ENCODE measurements at places on chromosomes 6 and 20.

DNA sequence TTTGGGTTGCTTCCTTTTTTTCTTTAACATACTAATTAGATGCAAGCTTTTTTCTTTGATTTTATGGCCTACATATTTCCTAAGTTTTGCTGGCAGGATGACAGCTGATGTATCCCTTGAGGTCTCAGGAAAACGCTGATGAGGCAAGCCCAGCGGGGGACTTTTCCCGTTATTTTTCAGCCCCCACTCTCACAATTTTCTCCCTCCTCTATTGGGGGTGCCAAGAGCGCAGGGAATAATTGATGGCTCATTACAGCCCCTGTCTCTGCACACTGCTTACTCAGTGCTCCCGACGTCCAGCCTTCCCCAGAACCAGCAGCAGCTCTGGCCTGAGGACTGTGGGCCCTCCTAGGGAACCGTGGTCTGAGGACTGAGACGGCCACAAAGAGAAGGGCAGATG, 38.6 kb upstream of the VSTM2L start:
- DNase-seq, result no peak

DNA sequence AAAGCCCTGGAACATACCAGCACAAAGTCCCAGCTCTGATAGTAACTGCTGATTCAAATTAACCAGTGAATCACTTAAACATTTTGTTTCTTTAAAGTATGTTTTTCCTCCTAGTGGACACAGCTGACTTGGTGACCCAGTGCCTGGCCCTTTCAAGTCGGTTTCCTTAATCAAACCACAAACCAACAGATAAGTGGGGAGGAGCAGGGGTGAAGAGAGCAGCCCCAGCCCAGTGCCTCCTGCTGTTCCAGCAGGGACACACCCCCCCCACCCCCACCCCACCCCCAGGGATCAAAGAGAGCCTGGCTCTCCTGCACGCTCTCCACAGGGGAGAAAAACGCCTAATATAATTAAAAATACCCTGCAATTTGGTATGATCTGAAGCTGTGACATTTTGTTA, 55.4 kb upstream of the TBXT start:
- no peak for DNase-seq

- peak; percentile 87 for DNase-seq
These were observed 215.5 kb upstream of the ECI2 start for GRCh38 chr6:4350567-4351519.

DNA sequence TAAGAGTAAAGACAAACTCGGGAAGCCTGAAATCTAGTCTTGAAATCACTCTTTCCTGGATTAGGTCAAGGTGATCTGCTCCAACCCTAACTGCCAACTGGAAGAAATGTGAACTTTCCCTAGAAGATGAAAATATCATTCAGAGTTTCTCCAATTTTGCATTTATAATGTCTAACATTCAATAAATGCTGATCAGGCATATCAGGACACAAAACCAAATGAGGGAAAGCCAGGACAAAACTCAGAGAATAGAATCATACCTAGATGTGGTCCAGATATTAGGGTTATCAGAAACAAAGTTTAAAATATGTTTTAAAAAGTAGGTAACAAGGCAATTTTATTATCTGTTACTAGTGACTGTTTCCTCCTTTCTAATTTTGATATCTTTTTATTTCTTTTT, 335.5 kb upstream of the MAP3K7 start:
- no peak for DNase-seq

- no peak for DNase-seq
These were observed 8.5 kb downstream of the AKAP12 start for GRCh38 chr6:151248295-151248694.

DNA sequence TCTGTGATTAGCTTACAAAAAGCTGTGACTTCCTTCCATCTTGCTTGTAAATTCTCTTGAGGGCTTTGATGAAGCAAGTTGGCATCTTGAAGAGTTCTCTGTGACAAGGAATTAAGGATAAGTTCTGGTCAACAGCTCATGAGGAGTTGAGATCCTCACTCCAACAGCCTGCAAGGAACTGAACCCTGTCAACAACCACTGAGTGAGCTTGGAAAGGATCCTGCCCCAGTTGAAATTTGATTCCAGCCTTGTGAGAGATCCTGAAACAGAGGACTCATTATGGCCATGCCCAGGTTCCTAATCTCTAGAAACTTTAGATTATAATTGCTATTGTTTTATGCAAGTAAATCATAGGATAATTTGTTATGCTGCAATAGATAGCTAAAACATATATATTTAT, 133.7 kb downstream of the PTCHD4 start:
- DNase-seq, result no peak

- no peak for DNase-seq
These were observed 83.5 kb downstream of the FOXO3 start for GRCh38 chr6:108644252-108644651.

GRCh38 chr6:109922851-109923250, 55.3 kb upstream of the GPR6 start:
- no peak for DNase-seq

GRCh38 chr6:20653085-20653479, 118.8 kb downstream of the CDKAL1 start:
- no peak for DNase-seq

DNA sequence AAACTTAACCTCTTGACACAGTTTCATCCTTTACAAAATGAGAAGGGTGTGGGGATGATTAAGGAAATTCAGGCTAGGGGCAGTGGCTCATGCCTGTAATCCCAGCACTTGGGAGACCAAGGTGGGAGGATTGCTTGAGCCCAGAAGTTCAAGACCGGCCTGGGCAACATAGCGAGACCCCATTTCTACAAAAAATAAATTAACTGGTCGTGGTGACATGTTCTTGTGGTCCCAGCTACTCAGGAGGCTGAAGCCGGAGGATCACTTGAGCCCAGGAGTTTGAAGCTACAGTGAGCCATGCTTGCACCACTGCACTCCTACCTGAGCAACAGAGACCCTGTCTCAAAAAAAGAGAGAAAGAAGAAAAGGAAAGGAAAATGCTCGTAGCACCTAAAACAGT, 9.0 kb downstream of the ZSWIM3 start:
- no peak for DNase-seq

- no peak for DNase-seq
These were observed 10.2 kb upstream of the NEDD9 start for GRCh38 chr6:11242711-11243110.

DNA sequence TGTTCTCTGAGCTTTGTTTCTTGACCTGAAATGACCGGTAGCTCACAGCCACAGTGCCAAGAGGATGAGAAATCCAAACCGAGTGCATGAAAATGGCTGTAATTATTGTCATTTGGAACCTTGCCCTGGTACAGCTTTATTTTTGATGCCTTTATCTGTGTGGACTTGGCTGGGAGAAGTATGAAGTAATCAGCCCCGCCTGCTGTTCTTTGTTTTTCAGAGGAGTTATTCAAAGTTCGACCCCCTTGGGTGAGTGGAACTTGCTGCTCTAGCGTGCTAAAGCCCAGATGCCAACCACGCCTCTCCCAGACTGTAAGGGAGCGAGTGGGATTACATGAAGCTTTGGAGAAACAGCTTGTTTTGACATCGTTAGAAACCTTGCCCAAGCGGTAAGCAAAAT, 48.3 kb downstream of the ECT2L start:
- DNase-seq, result peak; percentile 91

- no peak for DNase-seq
These were observed 88.2 kb downstream of the PLG start for GRCh38 chr6:160790028-160790792.
